ENCODE measurements at places on chromosomes 5 and 9.

DNA sequence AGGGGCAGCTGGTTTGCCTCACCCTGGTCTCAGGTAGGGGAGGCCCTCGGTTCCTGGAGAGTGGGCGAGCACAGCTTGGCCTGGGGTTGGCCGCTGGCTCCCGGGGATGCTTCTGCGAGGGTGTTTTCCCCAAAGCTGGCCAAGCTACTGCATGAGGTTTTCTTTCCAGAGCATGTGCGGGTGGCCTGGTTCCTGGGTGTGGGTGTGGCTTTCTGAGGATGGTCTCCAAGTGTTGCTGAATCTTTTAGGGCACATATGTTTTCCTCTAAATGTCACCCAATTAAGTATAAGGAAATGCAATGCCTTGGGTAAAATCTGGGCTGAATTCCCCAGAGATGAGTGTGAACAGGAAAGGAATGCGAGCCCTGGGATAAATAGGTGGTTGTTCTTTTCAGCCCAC, 115.8 kb upstream of the ICE1 start:
- no peak for DNase-seq

- DNase-seq, result no peak
Measured at GRCh38 chr9:100086097-100086635, 12.6 kb downstream of the ERP44 start.

DNA sequence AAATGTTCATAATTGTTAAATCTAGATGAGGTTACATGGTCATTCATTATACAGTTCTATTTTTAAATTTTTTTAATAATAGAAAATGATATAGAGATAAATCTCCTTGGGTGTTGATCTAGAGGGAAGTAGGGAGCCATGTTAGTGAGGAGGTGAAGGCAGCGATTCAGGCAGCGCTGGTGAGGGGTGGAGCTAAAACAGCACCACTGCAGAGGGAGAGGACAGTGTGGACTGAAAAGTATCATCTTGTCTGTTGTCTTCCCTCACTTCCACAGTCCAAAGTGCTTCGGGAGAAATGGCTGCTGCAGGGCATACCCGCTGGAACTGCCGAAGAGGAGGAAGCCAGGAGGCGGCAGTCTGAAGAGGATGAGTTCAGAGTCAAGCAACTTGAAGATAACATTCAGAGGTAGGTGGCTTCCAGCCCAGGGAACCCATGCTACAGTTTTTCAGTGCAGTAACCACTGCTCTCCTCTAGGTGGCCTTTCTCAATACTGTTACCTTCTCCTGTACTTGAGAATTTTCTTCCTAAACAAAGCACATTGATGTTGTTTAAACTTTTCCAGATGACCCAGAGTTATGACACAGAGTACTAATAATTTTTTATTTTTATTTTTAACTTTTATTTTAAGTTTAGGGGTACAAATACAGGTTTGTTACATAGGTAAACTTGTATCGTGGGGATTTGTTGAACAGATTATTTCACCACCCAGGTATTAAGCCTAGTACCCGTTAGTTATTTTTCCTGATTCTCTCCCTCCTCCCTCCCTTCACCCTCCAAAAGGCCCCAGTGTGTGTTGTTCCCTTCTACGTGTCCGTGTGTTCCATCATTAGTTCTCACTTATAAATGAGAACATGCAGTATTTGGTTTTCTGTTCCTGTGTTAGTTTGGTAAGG, 100.5 kb downstream of the PALM2AKAP2 start:
- DNase-seq, result no peak

DNA sequence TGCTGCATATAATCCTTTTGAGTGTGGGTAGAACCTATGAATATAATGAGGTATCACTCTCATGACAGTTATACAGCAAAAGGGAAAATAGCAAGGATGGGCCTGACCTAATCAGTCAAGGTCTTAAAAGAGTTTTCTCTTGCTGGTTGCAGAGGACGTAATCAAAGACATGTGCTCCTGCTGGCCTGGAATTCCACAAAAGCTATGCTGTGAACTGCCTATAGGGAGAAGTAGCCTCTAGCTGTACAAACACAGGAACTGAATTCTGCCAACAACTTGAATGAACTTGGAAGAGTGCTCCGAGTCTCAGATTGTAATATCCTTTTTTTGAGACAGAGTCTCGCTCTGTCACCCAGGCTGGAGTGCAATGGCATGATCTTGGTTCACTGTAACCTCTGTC, 195.6 kb downstream of the PLK2 start:
- DNase-seq, result no peak

DNA sequence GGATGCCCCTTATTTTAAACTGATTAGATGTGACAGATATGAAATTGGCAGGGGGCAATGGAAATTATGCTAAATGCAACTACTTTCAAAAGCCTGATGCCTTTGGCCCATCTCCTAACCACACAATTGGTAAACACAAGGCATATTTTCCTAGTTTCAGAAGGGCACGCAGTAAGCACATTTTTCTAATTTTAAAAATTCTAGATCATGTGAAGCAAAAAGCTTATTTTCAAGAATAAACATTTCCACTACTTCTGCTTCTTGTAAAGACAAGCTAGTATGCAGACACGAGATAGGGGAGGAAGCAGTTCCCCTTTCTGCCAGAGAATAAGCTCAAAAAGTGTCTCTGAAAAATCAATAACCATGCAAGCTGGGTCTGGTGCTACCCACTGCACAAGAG, 67.7 kb downstream of the ABCA1 start:
- no peak for DNase-seq

- DNase-seq, result no peak
Measured at GRCh38 chr5:89324990-89325389, 442.0 kb upstream of the MEF2C start.

- no peak for DNase-seq
Measured at GRCh38 chr5:91141642-91142041, 241.5 kb downstream of the ARRDC3 start.

DNA sequence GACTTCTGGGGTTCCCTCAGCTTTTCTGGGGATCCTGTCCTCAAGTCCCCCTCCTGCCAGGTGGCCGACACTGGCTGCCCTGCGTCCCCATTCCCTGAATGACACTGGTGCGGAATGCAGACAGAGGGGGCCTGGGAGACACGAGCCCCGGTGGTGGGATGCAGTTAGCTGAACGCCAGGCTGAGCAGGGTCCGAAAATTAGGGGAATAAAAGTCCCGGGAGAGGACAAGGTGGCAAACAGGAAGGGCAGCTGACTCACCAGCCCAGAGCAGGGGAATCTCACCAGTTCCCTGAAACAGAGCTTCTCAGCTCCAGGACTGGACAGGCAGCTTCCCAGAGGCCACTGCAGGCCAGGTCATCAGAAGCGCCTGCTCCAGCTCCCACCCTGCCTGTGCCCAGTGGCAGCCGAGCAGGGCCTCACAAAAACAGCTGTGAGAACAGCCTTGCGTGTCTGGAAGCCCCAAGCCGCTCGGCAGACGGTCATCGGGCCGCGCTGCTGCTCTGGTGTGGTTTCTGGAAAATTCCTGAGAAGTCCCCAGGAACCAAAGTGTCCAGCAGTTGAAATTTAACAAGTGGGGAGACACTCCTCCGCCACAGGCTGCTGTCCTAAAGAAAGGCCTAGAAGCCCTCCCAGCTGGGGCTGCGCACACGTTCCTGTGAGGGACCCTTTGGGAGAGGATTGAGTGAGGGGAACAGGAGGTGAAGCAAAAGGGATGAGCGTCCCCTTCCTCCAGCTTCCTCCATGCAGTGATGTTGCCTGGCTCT, 47.6 kb upstream of the EXOC3 start:
- peak; percentile 59 for DNase-seq

GRCh38 chr5:157624144-157624543, 28.1 kb downstream of the SOX30 start:
- DNase-seq, result no peak

DNA sequence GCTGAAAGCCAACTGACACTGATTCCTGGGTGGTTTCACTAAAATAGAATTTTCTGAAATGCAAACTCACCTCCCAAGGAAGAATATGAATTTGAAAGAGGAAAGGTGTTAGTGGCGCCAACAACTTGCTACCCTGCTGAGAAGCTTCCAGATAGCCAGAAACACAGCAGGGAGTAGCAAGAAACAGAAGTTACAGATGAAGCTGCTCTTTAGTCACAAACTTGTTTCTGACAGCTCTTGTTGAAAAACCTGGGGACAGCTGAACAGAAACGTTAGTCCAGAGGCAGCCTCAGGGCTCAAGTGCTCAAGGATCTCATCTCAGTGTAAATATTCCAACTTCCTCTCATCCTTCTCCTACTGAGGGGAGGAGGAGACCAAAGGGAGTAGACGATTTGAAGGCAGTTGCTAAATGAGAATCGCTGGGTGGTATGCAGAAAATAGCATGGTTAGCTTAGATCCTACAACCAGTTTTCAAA, 184.1 kb downstream of the PDE4D start:
- DNase-seq, result no peak

GRCh38 chr5:10377081-10377480, 23.6 kb downstream of the MARCHF6 start:
- DNase-seq, result no peak

DNA sequence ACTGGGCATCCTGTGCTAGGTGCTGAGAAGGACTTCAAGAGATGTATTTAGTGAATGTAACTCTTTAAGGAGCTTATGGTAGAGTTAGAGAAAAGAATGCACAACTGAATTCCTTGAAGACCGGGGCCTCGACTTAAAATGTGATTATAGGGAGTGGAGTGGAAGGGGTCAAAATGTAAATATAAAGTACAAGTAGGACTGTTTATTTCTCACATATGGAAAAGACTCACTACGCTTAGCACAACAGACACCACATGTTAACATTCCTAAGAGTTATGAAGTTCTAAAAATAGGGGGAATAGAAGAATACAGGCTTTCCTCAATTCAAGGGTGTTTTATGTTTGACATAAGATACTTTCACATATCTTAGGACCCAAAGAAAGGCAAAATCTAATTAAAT, 117.8 kb upstream of the OSMR start:
- DNase-seq, result no peak

- peak; percentile 6 for DNase-seq
Measured at GRCh38 chr5:58498340-58498942, 7.2 kb downstream of the GAPT start.

- DNase-seq, result no peak
Measured at GRCh38 chr9:91187965-91188344, 173.8 kb downstream of the AUH start.

- DNase-seq, result no peak
Measured at GRCh38 chr5:159549046-159549445, 218.8 kb upstream of the IL12B start.

DNA sequence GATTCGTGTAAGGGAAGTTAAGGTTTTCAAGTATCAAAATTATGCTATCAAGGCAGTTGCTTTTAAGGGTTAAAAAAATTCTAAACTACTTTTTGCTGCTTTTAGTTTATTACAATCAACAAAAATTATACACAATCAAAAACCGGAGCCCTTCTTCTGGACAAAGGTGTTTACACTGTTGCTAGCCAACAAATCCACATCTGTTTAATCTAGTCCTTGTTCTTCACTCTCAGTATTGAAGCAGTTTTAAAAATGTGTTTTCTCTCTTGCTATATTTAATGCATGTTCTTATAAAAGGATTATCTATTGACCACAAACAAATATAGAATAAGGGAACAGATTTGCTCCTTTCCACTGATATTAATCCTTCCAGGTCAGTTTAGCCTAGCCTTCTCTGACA, 2.5 kb downstream of the FEM1C start:
- no peak for DNase-seq

DNA sequence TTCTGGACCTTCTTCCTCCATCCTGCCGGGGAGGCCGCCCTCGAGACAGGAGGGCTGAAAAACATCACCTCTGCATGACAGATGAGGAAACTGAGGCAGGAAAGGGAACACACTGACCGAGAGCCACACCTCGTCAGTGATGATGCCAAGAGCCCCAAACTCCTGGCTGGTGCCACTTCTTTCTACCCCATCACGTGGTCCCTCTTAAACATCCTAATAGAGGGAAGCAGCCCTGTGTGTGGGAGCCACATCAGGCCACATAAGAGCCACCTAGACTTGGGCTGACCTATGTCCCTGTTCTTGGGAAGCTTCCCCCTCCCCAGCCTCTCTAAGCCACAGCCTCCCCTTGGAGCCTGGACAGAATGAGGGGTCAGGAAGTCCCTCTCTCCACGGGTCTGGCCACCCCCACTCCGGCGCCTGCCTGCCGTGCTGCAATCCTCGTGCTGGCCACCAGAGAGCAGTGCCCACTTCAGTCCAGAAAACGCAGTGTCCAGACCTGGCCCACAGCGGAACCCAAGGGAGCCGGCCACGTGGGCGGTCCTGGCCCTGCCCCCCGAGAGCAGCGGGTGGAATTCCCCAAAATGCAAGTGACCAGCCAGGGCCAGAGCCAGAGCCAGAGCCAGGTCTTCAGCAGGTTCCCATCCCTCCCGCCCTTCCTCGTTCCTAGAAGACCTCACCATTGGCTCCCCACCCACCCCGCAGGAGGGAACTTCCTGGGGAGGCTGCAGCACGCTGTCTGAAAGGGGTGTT, 54.7 kb upstream of the SARDH start:
- DNase-seq, result peak; percentile 48

DNA sequence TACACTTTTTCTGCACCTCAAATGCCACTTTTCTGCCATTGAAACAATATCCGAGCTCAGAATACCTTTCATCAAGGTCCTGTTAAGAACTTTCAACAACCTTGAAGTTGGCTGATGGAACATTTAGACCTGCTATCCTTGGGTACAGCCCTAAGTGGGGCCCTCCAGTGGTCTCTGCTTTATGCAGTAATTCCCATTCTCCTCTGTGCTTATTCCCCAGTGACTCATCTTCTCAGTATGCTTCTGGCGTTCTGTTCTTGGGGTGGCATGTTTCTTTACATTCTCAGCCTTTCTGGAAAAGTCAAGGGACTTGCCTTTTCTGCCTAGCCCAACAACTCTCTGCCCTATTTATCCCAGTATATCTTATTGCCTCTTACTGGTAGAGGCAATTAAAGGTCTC, 7.1 kb downstream of the ANP32B start:
- DNase-seq, result peak; percentile 42

DNA sequence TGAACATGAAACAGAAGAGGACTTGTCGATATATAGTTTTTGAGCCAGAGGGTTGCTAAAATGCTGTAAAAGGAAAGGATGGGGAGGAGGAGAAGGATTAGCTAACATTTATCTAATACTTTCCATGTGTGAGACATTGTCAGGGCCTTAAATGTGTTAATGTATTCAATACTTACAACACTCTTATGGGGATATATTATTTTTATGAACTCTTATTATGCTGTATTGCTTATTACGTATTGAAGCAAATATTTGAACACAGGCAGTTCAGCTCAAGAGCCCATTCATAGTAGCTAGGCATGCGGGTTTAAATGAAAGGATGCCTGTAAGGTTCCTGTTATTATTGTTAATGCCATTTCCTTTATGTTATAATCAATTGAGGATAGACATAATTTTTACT, 391.5 kb downstream of the CCDC171 start:
- no peak for DNase-seq

- DNase-seq, result no peak
Measured at GRCh38 chr5:58455066-58455465, 4.8 kb downstream of the PLK2 start.

GRCh38 chr9:95876595-95876994, 1.1 kb downstream of the ERCC6L2 start:
- no peak for DNase-seq

DNA sequence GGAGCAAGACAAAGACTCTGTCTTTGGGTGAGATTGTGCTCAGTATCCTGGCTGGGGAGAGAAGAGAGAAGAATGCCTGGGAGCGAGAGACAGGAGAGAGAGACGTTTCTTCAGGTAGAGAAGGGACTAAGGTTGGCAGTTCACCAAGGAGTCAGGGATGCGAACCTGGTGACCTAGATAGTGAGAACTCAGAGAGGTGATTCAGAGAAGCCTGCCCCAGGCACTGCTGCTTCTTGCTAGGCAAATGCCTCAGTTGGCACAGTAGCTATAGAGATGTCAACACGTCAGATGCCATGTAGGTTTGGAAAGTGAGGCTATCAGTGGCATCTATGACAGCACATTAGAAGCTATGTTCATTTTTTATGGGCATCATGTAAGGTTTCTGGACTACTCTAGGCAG, 231.6 kb upstream of the VLDLR start:
- no peak for DNase-seq

GRCh38 chr9:96441798-96442445, 8.0 kb upstream of the HABP4 start:
- no peak for DNase-seq

Data from AG04450 (cell line).